ENCODE measurements at places on chromosomes 11 and 22.

- no peak for DNase-seq
These were observed 539 bp downstream of the EIF4ENIF1 start for GRCh38 chr22:31488988-31489617.

DNA sequence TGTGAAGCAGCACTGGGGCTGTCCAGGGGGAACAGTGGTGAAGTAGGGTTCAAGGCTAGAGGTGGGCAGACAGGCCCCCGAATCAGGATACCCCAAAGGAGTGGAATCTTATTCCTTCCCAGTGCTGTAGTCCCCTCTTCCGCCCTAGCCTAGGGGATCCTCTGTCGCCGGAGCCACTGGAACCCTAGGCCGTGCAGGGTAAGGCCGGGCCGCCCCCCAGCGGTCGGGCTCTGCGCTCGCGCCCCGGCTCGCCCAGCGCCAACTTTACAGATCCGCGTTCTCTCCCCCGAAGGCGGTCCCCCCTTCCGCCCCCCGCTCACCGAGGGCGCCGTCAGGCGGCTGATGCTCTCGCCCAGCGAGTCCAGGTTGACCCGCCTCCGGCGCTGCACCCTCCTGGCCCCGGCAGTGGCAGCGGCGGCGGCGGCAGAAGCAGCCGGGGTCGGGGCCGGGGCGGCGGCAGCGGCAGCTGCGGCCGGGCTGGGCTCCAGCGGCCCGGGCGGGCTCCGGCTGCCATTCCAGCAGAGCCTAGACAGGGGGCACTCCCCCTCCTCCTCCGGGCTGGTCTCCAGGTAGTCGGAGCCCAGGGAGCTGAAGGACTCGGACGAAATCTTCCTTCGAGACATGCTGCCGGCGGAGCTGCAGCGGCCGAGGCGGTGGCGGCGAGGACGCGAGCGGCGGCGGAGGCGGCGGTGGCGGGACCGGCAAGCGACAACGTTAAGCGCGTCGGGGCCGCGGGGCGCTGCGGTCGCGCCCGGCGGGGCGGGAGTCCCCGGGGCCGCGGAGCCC, 650 bp downstream of the GUCY1A2 start:
- DNase-seq = peak; percentile 31

GRCh38 chr11:221539-221938, 14.0 kb downstream of the RIC8A start:
- no peak for DNase-seq

DNA sequence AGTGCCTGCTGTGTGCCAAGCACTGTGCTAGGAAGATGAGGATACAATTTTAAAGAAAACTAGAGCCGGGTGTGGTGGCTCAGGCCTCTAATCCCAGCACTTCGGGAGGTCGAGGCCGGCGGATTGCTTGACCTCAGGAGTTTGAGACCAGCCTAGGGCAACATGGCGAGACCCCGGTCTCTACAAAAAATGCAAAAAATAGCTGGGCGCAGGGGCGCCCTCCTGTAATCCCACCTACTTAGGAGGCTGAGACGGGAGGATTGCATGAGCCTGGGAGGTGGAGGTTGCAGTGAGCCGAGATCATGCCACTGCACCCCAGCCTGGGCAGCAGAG, 8.3 kb downstream of the TPBGL start:
- DNase-seq = no peak

DNA sequence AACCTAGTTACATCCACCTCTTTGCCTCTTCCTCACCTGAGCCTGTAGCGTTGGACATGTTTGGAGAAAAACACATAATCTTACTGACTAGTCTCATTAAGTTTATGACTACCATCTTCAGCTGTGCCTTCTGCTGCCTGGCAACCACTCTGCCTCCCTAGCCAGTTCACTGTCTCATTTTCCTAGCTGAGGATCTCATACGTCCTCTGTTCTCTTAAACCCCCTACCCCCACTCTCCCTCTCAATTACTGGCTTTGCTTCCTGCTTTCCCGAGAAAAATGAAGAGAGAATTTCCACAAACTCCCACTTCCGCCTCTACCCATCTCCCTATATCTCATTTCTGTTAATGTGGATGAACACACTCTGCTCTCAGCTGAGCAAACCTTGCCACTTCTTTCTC, 239.3 kb upstream of the POU2AF2 start:
- no peak for DNase-seq

DNA sequence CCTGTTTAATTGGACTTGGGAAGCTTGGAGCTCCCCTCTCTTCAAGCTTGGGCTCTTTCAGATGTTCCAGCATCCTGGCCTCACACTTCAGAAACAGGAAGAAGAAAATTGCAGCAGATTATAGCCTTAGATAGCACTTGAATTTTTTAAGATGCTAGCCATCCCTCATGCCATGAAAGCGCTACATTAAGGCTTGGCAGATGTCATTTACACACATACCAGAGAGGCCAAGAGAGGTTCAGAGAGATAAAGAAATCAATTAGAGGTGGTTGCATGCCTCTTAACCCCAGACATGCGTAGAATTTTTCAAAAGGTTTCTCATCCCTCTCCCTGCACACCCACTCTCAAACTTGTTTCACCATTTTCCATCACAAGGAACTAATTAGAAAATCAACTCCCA, 31.9 kb upstream of the DBX1 start:
- DNase-seq = no peak

Data from amygdala (tissue), 56 donors.